CD4-positive, alpha-beta T cell treated with Interferon gamma for 1 hour (primary cell): ENCODE measurements at places on chromosomes 1 and 21.
A peak's percentile ranks its signal among the peaks of the same experiment; 100 is the strongest.

GRCh38 chr1:157965584-157965983 is 27.9 kb upstream of the KIRREL1 start:
- DNase-seq = no peak

GRCh38 chr1:36225283-36225899 is 1.1 kb downstream of the THRAP3 start:
- no peak for DNase-seq

DNA sequence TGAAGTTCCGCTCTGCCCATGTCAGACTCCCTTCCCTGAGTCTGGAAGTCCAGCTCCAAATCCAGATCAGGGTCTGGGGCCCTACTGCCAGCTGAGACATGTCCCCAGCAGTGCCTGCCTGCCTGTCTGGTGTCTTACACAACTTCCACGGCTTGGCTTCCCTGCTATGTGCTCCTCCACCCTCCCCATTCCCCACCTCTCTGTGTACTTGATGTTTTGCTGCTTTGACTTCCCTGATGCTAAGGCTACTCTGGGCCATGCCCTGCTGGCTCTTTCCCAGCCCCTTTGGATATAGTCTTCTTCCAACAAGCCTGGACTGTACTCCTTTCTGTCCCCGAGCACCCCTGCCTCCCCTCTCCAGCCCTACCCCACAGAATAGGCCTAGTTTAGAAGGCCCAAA is 7.3 kb downstream of the GJA5 start:
- no peak for DNase-seq

- DNase-seq = peak; percentile 37
Observed at GRCh38 chr21:42080788-42081083, 9.6 kb downstream of the UMODL1 start.

DNA sequence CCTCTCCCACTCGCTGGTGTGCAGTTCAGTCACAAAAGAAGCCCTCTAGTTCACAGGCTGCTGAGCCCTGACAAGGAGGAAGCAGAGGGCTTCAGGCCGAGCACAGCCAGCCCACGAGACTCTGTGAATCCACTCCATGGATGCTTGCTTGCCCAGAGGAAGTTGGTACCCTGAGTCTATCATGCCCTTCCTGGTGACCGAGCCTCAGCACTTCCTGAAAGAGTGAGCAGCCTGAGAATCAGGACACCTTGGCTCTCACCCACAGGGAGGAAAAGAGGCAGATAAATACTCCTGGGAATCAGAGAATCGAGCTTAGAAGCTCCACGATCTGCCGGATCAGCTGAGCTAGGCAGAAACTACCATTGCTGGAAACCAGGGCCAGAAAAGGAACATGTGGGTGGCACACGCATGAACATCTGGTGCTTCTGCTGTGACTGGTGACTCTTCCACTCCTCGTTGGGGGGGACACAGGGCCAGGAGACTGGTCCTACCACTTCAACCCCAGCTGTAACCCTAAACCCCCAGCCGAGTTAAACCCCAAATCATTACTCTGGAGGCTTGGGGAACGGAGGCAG is 376.3 kb upstream of the CAMK1G start:
- no peak for DNase-seq

DNA sequence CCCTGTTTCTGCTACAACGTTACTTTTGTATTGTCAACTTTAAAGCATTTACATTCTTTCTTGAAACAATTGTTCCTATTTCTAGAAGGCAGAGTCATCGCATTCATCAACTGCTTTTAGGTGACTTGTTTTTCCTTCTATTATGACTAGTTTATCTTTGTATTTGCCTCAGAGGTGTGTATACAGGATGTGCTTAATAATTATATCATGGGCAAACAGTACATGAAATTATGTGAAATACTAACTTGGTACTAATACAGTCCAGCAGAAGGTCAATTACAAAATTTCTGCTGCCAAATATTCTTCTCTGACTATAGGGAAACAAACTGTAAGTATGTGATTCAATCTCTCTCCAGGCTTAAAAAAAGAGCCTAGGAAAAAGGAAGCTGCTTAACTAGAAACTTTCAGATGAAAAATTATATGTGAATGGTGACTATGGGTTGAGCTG is 101.6 kb downstream of the C4BPA start:
- no peak for DNase-seq

- DNase-seq = no peak
Observed at GRCh38 chr1:3237570-3237969, 168.6 kb downstream of the PRDM16 start.

- DNase-seq = no peak
Observed at GRCh38 chr1:80153762-80154161, 1147.2 kb upstream of the ADGRL4 start.

DNA sequence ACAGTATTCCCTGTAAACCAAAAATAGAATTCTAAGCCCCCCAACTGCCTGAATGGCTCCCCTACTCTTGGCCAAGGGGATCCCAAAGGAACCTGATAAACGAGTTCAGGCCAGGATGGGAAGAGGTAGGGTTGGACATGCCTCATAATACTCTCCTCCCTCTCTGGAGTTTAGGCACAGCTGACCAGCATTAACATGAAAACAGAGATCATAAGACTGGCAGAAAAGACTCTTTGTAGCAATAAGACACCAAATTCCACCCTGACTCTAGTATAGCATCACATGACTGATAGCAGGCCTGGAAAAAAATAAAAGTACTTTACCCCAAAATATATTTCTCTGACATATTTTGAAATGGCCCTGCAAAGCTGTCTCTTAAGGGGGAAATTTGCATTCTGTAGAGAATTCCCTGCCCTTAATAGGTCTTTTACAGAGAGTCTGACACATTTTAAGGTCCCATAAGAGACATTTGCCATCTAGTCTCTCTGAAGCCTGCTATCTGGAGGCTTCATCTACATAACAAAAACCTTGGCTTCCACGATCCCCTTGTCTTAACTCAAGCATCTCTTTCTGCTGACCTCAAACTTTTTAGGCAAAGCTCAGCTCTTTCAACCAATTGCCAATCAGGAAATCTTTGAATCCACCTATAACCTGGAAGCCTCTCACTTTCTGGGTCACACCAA is 55.9 kb downstream of the SIK1 start:
- no peak for DNase-seq
